Endothelial cell (in vitro differentiated cells): ENCODE measurements at places on chromosomes 3 and 15.

DNA sequence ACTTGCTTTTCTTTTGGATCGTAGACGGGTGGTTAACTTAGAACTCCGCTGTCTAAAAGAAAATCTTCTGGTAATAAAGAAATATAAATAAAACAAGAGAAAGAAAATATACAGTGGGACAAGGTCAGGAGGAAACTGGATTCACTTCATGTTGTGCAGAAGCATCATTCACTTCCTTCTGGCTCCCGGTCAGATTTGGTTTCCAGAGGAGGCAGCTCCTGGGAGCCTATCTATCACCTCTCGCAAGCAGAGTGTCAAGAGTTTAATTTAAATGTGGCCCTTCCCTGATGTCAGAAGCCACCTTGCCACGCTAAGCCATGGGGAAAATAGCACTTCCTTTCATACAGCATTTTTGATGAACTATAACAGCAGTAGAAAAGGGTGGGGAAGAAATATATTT lies 139.1 kb downstream of the NSMCE3 start:
- no peak for DNase-seq

DNA sequence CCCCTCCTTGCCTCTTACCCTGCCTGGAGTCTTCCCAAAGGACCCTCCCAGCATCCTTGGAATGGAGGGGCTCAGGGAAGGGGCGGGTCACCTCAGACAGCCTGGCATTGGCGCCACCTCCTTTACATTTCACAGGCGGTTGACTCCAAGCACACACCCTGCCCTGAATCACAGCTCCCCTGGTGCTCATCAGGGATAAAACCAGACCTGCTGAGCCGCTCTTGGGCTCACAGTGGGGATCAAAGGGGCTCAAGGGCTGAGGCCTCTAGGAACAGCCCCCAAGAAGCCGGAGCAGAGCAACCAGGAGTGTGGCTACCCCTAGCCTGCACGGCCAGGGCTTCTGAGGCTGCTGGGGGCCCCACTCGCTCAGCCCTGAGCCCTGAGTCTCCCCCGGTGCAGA lies 16.6 kb downstream of the LINGO1 start:
- DNase-seq = no peak

GRCh38 chr3:119664850-119665379 lies 4.5 kb upstream of the POPDC2 start:
- DNase-seq = no peak

GRCh38 chr3:196124608-196125007 lies 42.7 kb upstream of the TFRC start:
- no peak for DNase-seq
